ENCODE measurements at places on chromosomes 4 and X.

GRCh38 chr4:126548890-126549289 lies 1083.9 kb upstream of the INTU start:
- no peak for DNase-seq

DNA sequence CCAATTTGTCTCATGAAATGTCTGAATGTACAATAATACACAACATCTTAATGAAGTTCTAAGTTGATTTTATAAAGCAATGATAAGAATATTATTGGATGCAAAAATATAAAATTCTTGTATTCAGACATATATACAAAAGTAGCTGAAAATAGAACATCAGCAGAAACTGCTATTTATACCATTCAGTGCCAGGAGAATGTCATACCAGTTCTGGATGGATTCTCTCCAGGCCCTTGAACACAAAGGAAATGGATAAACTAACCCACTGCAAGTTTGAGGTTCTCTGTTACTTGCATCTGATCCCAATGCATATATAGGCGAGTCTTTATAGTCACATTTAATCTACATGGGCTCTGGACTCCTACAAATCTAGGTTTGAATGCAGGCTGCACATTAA lies 126.3 kb upstream of the KLF3 start:
- no peak for DNase-seq

- no peak for DNase-seq
Observed at GRCh38 chr4:89997171-89997704, 102.6 kb downstream of the MMRN1 start.

GRCh38 chr4:66574145-66574978 lies 904.1 kb upstream of the EPHA5 start:
- no peak for DNase-seq

DNA sequence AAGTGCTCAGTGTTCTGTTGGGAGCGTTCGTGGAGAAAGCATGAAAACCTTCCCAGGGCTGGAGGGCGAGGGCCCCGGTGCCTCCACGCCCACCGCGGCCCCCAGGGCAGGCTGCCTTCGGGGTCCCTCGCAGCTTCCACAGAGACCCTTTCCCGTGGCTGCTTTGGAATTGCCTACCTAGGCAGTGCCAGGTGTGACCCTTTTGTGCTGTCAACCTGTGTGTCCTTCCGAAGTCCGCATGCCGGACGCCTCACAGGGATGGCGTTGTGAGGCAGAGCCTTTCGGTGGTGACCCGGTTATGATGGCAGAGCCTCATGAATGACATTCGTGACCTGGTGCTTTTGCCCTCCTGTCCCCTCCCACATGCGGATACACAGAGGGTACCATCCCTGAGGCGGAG lies 17.4 kb downstream of the TMEM175 start:
- DNase-seq: no peak

- DNase-seq: no peak
Observed at GRCh38 chr4:139933104-139933503, 220.9 kb downstream of the MAML3 start.

DNA sequence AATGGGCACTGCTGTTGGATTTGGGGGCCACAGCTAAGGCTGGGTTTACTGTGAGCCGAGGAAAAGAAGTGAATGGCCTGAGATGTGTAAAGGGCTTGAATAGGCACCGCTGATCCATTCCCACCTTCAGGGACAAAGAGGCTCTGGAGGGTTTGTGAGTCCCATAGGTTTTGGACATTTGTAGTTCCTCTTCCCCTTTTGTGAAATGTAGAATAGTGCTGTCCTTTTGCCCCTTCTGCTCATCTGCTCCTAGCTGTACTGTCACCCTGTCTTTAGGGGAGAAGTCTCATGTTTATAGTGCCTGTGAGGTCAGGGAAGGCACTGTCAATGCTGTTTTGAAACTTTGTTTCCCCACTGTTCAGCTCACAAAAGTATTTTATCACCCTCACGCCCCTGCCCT lies 26.4 kb upstream of the CLCN4 start:
- no peak for DNase-seq

DNA sequence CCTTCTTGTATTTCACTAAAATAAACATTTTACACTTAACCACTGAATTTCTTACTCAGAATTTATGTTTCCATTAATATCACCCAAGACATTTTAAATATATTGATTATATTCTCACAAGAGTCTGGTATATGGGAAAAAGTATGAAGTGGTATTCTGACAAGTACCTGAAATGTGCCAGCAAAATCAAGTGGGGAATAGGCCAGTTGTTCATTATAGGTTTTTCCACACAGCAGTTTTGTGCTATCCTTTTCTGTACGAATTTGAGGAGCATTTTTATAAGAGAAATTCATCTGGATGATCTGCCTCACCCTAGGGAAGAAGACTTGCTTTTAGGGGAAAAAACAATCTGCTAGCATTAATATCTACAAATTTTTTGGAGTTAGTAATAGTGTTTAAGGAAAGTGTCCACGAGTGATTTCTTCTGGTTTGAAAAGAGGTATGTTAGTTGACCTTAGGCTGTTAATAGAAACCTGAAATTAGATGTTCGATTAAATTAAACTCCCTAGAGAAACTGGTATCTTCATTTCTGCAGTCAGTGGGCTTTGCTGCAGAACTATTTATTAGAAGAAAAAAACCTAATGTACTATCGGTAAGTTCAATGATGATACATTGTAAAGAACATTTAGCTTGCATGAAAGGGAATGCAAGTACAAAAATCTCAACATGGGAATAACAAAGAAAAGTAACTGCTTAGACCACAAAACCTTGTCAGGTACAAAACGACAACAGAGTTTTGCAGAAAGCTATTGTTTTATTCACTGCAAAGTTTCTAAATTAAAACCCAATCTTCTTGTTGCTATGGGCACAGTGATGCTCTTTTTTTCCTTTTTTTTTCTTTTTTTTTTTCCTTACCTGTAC lies 1.8 kb downstream of the KLF3 start:
- DNase-seq: no peak

DNA sequence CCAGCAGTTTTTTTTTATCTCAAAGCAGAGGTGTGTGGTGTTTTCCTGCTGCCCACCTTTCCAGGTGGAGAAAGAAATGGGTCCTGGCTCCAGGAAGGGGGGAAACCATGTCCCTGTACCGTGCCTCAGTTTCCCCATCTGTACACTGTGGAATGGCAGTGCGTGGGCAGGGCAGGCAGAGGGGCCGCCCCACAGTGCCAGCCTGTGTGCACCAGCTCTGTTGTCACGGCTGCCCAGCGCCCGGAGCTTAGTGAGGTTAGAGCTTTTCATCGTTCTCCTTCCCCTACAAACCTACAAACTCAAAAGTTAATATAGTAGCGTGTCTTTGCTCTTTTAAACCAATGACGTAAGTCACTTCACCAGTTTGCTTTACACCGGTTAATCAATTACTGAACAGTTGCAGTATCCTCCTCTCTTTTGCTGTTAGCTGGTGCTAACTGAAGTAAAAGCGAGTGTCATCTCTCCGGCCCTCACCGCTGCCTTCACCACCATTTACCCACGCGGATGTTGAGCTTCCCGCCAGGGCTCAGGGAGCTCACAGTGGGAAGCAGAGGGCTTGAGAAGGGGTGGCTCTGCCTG lies 114.8 kb upstream of the ADRA2C start:
- DNase-seq: no peak

DNA sequence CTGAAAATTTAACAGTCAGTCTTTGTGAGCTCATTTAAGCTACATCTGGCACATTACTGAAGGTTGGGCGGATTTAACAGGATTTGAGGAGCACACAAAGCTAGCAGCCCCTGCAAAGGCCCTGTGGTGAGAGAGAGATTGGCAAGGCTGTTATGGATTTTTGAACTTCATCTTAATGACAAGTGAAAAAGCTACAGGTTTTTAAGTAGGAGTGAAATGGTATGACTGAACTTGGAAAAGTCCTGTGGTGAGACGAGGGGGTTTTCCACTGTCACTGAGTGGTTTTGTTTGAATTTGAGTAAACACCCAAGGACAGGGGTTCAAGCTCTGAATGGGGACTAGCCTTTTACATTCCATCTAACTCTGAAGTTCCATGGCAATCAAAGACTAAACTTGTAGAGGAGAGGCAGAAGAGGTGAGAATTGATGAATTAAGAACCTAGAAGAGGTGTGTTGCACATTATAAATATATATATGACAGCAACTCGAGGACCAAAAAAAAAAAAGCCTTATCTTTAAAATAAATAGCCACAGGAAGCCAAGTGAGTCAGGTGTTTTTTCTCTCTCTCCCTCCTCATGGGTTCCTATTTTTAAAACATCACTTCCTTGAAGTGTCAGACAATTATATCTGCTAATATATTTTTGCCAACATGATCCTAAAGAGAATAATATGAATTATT lies 47.8 kb upstream of the CLNK start:
- DNase-seq: no peak

DNA sequence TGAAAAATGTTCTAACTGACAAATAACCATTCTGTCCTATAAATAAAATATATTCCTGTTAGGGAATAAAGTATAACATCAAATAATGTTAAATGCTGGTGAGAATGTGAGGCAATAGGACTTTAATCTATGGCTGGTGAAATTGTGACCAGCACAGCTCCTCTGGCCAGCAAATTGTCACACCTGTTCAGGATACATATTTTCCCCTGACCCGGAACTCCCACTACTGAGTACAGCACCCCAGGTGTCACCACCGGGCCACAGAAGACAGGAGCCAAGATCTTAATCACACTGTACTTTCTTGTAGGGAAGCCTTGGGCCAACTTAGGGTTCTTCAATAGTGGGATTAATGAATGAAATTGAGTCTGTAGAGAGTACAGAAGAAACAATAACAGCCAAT lies 33.2 kb downstream of the C4orf33 start:
- no peak for DNase-seq

GRCh38 chr4:114911111-114911510 lies 202.3 kb downstream of the NDST4 start:
- DNase-seq: no peak

DNA sequence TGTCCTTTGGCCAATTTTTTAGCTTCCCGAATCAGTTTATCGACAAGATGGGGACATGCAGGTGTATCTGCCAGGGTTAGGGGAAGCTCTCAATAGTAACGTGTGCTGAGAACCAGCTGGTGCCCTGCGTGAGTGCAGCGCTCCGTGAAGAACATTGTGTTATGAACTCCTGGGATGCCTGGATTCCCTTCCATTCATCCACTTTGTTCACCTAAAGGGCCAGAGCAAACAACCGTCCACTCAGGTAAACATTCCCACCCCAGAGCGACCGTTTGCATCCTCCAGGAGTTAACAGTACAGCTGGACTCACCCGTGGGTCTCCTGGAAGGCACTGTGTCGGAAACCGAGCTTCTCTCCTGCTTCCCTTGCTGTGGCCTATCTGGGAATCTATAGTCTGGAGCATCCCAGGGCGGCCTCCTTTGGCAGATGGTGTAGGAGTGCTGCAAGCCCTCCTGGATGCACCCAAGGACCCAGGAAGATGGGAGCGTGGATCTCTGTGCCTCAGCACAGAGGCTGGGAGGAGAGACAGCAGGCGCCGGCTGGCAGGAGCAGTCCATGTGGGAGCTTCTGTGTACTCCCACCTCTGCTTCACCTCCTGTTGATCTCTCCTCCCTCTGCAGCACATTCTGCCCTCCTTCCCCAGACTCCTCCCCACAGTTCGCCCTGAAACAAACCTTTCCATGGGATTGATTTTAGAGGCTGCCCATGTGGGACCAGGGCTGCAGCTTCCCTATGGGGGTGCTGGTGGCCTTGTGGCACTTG lies 62.7 kb downstream of the SHROOM2 start:
- no peak for DNase-seq

GRCh38 chr4:8301851-8302730 lies 32.5 kb downstream of the HTRA3 start:
- DNase-seq: no peak

DNA sequence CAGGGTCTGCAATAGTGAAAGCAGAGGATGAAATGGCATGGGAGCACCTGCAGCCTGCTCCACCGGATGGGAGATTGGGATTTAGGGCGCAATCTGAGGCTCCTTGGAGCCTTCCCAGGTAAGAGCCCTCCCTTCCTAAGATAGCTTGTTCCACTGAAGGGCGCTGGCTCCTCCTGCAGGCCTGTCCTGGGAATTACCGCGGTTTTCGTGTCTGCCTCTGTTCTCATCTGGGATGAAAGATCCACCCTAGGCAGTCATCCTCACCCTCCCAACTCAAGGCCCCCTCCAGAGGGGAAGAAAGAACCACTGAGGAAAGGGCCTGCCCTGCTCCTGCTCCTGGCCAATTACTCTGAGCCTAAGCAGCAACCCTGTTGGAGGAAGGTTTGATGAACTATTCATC lies 547.5 kb downstream of the SMARCA1 start:
- DNase-seq: no peak

GRCh38 chrX:140432346-140433175 lies 72.3 kb downstream of the SOX3 start:
- no peak for DNase-seq

DNA sequence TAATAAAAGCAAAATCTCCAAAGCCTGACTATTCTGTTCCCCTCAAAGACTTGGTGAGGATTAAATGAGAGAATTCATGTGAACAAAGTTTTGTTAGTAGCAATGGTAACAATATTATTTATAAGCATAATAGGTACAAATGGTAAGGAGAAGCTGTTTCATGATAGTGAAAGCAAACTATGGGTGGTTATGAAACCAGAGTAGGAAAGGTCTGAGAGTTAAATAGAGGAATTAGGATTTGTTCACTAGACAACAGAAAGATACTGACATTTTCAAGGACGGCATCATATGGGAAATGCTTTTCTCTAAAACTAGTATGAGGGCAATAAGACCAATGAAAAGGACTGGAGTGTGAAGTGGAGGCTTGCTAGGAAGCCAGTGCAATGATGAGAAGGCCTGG lies 128.6 kb upstream of the FTHL17 start:
- no peak for DNase-seq

DNA sequence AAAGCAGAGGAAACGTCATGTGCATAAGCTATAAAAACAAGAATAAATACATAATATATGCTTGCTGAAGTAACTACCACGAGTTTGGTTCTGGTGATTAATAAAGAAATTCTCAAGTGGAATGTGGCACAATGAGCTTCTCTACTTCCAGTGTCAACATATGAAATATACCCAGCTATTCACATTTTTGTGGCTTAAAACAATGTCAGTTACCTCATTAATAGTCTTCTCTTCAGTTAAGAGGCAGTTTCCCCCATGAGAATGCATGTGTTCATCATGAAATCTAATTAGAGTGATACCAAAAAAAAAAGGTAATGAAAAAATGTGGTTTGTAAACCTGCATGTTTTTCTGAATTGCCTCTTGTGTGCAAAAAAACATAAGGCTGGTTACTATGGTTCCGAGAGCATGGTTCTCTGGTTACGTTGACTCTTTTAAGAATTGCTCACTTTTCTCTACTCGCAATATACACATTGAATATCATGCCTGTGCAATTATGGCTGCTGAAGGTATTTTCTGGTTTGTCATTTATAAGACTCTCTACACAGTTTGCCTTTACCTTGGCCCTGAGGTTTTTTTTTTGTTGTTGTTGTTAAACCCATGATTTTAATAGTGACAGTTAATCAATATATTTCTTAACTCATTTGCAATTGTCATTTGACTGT lies 108.2 kb downstream of the PCDH7 start:
- no peak for DNase-seq

- no peak for DNase-seq
Observed at GRCh38 chr4:183770906-183771305, 111.8 kb downstream of the TRAPPC11 start.

- no peak for DNase-seq
Observed at GRCh38 chrX:108412783-108413182, 25.4 kb downstream of the COL4A6 start.
